ENCODE measurements at places on chromosomes 3 and 15.

- no peak for DNase-seq
Measured at GRCh38 chr3:13828501-13829265, 51.2 kb downstream of the WNT7A start.

DNA sequence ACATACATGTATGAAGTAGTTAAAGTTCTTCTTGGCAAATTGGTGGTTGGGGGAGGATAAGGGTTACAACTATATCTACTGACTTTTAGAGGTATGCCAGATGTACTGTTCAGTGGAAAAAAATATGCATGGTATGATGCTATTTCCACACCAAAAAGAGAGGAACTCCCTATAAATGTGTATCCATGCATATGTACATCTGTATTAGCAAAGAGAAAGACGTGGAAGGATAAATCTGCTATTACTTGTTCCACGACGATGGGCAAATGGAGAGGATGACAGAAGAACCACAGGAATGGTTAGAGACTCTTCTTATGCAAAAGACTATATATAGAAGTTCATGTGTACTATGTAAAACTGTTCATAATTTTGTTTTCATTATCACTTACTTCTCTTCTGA, 197.6 kb downstream of the RORA start:
- DNase-seq = no peak

GRCh38 chr3:65627062-65627461, 411.7 kb downstream of the MAGI1 start:
- no peak for DNase-seq

DNA sequence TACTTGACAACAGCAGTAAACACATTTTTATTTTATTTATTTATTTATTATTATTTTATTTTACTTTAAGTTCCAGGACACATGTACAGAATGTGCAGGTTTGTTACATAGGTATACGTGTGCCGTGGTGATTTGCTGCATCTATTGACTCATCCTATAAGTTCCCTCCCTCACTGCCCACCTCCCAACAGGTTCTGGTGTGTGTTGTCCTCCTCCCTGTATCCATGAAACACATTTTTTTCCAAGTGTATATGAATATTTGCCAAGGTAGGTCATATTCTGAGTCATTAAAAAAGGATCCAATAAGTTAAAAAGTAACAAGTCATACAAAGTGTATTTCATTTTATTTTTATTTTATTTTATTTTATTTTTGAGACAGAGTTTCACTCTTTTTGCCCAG, 567.3 kb upstream of the KCNMB2 start:
- no peak for DNase-seq

DNA sequence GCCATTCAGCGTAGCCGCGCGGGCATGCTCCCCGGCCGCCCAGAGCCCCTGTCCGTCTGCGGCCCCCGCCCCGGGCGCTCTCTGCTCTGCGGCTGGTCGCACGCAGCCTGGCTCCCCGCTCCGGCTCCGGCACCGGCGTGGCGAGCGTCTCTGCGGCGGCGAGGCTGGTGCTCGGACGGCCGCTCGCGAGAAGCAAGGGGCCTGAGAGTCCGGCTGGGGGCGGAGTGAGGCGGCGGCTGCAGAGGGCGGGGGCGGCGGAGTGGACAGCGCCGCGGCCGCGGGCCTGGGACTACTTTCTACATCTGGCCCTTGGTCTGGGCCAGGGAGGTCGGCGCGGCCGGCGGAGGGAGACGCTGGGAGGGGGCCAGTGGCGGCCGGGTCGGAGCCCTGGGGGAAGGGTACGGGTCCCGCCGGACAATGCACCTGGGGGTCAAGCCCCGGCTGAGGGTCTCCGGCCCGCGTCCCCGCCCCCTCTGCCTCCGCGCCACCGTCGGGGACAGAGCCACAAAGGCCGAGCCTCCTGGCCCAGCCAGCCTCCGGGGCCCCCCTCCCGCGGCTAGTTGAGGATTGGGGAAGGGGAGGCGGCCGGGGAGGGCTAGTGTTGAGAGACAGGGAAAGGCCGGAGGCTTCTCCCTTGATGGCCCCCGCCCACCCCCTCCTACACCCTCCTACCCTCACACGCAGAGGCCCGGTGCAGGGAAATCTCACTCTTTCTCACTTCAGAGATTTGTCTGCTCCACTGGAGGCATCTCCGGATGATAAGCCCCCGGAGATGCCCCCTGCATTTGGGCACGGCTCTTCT, at the start of gene PRTG:
PRTG (minus strand) TSS at position 226 of the 802 bp plus-strand sequence; CDS start at position 5, 221 bp downstream.
- DNase-seq = no peak

DNA sequence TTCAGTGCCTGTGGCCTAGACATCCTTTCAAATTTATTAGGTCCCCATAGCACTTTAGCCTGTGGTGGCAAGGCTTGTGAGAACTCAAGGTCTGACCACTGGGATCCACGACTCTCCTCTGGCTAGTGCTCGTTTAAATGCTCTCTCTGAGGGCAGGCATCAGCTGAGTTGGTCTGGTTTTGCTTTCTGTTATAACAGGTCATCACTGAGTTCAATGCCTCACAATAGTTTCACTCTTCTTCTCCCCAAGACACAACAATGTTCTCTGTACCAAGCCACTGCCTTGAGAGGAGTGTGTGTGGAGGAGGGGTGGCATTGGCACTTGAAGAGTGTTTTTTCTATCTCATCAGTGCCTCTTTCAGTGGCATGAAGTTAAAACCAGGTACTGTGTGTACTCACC, 7.6 kb downstream of the OR5K4 start:
- no peak for DNase-seq

DNA sequence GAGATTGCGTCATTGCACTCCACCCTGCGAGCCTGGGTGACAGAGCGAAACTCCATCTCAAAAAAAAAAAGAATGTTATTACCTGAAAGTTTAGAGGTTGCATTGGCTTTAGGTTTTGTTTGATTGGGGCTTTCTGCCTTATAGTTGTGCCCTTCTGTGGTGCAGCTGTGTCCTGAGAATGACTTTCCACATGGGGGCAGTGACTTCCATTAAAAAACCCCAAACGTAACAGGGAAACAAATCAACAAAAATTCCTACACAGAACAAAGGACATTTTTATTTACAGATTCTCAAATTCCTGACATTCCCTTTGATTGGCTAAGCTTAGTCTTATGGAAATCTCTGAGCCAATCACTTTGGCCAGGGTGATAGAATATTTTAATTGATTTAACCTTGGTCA, 154.1 kb upstream of the GPR149 start:
- no peak for DNase-seq
